ENCODE measurements at places on chromosomes 6 and 20.

DNA sequence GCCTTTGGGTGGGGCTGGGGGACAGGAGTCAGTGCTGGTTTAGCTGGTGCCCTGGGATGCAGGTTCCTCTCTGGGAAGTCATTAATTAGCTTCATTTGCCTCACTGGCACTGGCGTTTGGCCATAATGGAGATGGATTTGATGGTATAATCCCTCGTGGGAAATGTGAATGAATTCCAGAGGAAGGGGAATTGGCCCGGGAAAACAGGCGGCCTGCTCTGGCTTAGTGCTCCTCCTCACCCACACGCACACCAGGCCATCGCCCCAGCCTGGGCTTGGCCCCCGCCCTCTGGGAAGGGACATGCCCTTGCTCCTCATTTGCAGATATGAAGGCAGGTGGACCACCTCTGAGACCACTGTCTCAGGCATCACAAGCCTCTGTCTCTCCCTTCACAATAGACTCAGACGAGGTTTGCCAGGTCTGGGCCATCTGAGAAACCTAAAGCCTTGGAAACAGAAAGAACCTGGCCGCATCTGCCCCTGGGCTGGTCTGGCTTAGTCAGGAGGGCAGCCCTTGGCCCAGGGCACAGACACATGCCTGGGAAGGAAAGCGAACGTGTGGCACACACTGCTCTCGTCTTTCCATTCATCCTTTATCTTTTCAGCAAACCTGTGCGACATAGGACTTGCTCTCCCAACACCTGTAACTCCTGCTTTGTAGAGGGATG lies 199.2 kb upstream of the CDH4 start:
- peak; percentile 61 for DNase-seq

DNA sequence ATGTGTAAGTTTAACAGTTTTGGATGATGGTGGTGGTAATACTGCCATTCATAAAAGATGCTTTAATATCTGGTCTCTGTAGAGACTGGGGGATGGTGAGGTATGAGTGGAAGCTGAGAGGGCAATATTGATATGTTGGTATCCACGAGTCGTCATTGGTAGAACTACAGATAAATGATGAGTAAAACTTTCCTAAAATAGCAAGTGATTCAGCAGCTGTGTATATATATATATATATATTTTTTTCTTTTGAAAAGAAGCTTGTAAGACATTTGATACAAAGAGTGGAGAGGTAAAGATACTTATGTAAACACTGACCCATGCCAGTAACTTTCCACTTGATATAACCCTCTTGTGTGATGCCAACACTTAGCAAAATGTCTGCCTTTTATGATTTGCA lies 41.7 kb upstream of the CITED2 start:
- DNase-seq: no peak

- peak; percentile 94 for DNase-seq
These were observed 456.2 kb downstream of the CD83 start for GRCh38 chr6:14573703-14574290.

GRCh38 chr6:17610835-17611234 lies 10.7 kb downstream of the FAM8A1 start:
- DNase-seq: no peak

- peak; percentile 60 for DNase-seq
These were observed 259.2 kb downstream of the ADGB start for GRCh38 chr6:146857980-146858347.

- no peak for DNase-seq
These were observed 147.8 kb downstream of the BACH2 start for GRCh38 chr6:90148867-90149266.

- no peak for DNase-seq
These were observed 70.2 kb upstream of the CD93 start for GRCh38 chr20:23156170-23156841.

DNA sequence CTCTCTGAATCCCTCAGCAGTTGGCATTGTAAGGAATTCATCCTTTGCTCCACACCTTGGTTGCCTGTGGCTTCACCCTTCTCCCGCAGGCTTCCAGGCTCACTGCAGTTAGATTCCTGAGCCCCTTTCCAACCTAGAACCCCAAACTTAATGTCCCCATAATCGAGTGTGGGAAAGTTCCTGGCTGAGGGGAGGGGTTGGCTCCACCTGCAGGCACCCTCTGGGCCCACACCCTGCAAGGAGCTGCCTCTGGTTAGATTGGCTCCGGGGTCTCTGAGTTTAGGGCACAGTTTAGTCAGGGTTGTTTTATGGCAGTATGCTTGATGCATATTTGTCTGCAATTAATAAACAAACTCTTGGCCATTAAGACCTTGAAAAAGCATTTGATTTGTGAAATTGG lies 63.4 kb downstream of the MTHFD1L start:
- no peak for DNase-seq

DNA sequence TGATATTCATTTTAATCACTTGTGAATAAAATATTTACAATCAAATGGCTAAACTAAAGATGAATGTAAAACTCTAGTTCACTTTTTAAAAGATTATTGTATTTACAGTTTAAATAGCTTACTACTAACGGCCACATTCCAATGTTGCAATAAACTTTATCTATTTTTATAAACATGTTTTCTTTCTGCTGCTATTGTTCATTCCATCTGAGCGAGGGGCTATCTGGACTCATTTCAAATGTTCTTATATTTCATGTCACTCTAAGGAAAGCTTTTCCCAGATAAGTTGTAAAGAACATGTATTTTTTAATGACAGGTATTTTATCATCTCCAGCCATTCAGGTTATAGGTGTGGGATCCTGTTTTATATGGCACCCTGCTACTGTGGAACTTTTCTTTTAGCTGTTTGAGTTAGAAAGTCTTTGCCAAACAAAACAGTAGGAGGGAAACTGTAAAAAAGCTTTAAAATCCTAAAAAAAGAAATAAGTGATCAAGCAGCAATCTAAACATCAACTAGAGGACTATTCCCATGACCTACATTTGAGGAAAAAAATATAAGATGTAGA lies 42.5 kb downstream of the HMGCLL1 start:
- DNase-seq: no peak

DNA sequence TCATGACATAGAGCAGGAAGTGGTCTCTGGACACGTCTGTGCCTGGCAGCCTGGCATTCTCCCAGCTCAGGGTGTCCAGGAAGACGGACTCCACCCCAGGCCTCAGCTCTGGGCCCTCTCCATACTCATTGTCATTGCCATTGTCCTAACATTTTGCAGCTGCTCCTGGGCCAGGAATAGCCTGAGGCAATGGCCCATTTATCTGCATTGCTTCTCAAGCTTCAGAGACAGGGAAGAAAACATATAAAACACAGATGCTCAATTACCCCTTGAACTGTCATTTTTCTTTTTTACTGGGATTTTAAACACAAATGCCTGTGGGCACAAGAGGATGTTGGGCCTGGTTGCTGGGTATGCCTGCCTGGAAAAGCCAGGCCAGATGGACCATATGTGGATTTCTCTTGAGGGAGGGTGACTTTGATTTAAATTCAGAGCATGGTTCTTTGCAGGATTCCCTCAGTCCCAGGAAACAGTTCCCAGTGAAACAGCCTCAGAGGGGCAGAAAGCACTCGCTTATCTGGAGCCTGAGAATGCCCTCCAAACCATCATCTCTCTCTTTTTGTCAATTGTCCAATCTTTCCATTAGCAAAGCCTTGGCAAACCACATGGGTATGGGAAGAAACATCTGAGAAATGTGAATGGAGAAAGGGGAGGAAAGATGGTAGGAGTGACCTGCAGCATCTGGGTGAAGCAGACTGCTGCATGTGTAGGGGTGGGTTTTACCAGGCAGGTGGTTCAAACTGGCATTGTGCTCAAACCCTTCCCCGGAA lies 17.9 kb downstream of the LAMP5 start:
- DNase-seq: peak; percentile 69

GRCh38 chr6:80001337-80001736 lies 3.1 kb upstream of the TTK start:
- DNase-seq: no peak

DNA sequence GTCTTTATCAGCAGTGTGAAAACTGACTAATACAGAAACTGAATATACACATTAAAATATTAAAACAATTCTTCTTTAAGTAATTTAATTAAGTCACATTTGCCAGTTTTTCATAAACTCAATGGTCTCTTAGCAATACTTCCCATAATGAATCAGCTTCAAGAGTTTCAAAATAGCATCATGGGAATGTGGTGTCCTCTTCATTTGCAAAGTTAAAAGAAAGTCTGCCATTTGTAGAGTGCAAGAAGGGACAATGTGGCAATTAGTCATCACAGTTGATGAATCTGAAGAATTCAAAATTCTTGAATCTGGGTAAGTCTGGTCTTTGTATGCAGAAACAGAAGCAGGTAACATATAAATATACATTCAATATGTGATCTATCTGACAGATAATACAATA lies 38.7 kb downstream of the SYNE1 start:
- no peak for DNase-seq

DNA sequence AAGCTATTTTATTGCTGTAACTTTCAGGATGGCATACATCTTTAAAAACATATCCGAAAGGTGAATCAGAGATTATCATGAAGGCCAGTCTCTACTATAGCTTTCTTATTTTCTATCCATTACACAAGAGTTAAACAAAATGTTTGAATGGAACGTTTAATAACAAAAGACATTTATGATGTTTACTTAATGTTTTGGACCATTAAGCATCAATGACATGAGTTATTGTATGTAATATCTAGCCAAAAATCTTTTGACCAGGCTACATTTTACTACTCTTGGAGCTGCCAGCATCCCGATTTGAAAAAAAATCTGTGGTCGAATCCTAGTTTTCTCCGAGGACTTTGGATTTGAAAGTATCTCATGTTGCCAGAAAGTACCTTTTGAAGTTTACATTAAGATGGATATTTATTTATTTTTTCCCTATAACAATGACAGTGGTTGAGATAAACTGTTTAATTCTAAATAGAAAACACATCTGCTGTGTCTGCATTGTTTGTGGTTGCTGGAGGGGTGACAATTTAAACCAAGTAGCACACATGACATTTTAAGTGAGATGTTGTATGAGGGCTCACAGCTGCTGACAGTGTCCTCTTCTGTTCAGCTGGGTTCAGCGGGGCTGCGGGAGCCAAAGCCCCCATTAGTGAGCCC lies 293.7 kb upstream of the TCF21 start:
- DNase-seq: no peak

DNA sequence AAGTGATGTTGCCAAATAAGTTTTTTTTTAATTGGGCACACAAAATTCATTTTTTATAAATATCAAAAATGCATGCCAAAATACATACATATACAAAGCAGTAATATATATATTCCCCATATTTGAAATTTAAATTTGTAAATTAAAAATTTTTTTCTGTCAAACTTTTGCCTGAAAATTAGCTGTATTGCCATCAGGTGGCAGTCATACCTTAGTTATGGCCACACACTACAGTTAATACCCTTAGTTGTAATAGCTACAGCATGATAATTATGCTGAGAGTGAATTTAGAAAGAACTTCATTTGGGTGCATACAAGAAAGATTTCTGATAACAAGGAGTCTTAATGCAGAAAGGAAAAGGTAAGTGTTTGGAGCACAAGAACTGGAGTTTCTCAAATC lies 46.2 kb upstream of the SDHAF4 start:
- no peak for DNase-seq

DNA sequence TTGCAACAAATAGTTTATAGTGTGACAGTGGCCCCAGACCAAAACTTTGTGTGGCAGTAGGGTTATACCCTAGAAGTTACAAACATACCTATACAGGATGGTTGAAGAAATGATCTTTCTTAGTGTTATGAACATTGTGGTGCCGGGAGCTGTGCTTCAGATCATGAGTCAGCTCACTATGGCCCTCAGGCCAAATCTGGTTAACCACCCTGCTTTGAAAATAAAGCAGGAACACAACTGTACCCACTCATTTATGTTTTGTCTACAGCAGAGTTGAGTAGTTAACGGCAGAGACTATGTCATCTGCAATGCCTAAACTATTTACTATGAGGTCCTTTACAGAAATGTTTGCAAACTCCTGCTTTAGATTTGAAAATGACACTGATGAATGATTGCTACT lies 24.3 kb downstream of the AKAP7 start:
- DNase-seq: no peak

DNA sequence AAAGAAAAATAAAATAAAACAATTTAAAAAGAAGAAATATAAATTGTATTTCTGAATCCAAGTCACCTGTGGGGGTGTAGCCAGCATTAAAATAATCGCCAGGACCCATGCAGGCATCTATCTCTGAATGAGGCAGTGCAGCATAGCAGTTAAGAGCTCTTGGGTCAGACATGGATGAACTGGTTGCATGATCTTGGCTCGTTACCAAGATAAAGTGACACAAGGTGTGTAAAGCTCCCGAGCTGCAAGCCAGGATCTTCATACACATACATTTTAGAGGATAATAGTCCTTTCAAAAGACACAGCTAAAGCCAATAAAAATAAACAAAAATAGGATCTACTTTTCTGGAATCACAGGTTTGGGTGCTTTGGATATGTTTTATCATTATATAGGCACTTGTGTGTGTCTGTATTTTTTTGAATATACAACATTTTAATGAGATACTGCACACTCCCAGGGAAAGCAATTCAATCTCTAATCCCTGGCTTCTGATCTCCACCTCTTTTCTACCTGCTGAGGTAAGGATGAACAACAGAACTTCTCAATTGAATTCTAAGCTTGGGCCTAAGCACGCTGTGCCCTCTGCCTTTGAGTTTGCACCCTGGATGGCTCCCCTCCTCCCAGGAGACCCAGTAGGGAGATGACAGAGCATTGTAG lies 8.9 kb downstream of the TRIM10 start:
- no peak for DNase-seq

- DNase-seq: no peak
These were observed 1.7 kb downstream of the LINC00237 start for GRCh38 chr20:21104466-21104761.

GRCh38 chr6:143225929-143226328 lies 165.2 kb downstream of the AIG1 start:
- no peak for DNase-seq

Data from NCI-H524 (cell line).